ENCODE measurements at places on chromosomes 3 and 15.

DNA sequence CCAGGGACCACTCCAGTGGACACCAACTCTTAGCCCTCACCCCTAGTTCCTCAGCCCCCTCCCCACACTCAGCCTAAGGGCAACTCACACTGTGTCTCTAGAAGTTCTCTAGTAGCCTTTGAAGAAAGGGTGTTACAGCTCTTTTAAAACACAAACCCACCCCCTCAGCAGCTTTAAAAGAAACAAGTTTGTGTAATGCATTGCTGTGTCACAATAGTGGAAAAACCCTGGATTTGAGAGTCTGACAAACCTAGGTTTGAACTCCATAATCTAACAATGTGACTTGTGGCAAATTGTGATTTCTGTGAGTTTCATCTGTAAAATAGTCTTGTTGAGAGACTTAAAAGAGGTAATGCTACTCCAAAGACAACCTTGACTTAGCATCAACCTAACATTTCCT lies 54.0 kb downstream of the PLCH1 start:
- no peak for DNase-seq

DNA sequence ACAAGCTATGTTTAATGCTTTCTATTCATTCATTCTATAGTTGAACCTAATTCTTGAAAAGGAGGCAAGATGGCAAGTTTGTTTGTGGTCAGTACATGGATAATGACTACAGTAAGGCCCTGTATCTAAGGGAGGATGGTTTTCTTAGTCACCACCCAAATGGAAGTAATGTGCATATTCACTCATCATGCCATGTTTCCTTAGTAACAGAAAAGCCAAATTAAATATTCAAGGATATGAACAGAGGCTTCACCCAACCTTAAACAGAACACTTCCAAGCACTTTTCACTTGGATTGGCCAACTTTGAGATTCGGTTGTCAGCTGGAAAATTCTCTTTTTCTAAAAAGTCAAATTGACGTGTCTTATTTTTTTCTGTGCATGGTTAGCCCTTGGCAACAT lies 805.3 kb upstream of the LMCD1 start:
- no peak for DNase-seq

DNA sequence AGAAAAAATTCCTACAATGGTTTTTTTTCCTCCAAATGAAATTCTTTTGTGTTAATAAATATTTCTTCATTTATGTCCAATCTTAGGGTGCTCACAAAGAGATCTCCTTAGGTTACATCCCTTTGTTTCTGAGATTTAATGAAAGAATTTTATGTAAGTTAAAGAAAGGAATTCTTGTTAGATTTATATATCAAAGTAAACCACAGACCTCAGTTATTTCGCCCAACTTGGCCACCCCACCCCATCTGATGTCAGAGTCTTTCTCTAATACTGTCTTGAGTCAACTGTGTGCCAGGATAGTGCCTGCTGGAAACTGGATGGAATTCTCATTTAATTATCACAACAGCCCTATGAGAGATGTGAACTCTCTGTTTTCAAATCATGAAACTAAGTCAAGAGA lies 259.9 kb downstream of the OPA1 start:
- no peak for DNase-seq

GRCh38 chr15:73273181-73274002 lies 95.4 kb downstream of the HCN4 start:
- DNase-seq: peak; percentile 5

DNA sequence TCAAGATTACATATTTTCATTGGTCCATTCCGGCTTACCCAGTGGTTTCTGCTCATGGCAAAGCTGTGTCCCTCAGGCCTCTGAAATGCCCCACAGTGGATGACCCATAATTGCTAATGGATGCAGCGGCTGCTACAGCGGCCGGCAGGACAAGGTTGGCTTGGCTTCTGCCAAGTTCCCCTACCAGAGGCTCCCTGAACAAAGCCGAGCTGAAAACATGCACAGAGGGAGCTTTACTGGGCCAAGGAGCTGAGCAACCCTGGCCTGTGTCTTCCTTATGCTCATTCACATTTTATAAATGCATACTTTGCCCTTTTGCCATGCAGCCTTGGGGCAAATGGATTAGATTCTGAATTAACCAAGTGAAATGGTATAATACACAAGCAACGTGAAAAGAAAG lies 150.5 kb downstream of the NTRK3 start:
- no peak for DNase-seq

DNA sequence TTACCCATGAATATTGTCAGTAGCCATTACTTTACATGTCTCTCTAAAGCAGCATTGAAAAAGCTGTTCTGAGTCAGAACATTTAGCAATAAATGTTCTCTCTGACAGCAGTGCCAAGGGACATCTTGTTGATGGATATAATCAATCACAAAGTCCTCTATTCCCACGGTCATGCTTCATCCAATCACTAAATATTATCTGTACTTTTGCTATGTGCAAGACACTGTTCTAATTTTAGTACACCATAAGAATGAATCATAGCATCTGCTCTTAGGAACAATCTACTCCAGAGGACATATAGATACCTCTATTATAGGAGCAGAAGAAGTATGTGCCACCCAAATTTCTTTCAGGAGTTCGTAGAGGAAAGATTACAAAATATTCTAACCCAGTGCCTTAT lies 142.5 kb upstream of the MBNL1 start:
- no peak for DNase-seq

- DNase-seq: no peak
Observed at GRCh38 chr3:144148356-144148755, 176.7 kb downstream of the DIPK2A start.

GRCh38 chr15:73924171-73924921 lies 1.9 kb upstream of the LOXL1 start:
- DNase-seq: no peak

DNA sequence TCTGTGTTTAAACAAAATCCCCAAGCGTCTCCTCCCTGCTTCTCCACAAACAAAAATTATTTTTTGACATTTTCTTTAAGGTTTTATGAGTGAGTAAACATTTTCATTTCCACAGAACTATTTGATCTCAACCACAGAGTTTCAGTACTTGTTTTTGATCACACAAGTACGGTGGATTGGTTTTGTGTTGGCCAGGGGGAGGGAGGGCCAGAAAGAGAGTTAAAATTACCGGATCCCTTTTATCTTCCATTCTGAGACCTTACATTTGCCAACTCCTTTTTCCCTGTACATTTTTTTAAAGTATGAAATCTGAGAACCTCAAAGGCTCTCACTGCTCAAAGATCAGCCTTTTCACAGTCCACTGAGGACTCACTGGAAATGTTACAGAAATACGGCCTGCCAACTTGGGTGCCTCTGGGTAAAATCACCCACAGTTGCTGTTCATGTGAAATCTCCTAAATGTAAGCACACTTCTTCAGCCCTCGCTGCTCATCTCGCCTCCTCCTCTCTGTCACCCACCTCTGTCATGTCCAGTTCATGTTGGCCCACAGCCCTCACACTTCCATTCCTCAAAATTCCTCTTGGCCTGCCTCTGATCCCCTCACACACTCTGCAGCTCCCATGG lies 1.7 kb downstream of the HOMER2 start:
- no peak for DNase-seq

DNA sequence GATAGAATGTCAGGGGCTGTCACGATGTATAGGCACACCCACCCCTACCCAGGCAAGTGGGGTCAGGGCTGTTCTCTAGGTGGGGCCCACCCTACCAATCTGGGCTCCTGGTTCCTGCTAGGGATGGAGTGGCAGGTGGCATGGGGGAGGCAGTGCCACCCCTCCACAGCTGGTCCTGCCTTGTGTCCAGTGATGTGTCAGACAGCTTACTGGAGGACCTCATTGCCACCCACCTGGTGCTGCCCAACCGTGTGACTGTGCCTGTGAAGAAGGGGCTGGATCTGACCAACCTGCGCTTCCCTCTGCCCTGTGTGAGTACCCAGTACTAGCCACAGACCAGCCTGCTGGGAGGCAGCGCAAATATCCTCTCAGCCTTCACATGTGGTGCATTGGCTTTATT lies 27.5 kb downstream of the ESYT3 start:
- no peak for DNase-seq

GRCh38 chr3:20039765-20040547 lies at the start of gene KAT2B:
TSS of gene KAT2B (plus strand) at chr3:20040446. CDS start at chr3:20040478, 32 bp downstream.
- DNase-seq: peak; percentile 63

DNA sequence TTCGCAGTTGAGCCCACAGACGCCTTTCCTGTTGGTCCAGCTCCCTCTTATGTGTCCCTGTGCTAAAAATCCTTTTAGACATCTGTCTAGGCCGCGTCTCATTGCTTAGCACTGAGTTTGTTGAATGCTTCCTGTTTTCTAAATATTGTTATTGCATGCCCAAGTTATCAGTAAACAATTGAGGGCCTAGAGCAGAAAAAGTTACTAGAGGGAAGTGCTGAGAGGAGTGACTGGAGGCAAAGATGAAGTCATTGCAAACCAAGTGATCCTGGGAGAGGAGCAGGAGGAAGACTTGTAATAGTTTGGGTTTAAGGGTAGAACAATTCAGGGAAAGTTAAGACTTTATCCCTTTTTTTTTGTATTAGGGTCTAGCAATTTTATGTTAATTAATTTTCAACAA lies 88.1 kb downstream of the DCUN1D1 start:
- DNase-seq: no peak

GRCh38 chr3:140011086-140011485 lies 76.1 kb downstream of the CLSTN2 start:
- DNase-seq: no peak

DNA sequence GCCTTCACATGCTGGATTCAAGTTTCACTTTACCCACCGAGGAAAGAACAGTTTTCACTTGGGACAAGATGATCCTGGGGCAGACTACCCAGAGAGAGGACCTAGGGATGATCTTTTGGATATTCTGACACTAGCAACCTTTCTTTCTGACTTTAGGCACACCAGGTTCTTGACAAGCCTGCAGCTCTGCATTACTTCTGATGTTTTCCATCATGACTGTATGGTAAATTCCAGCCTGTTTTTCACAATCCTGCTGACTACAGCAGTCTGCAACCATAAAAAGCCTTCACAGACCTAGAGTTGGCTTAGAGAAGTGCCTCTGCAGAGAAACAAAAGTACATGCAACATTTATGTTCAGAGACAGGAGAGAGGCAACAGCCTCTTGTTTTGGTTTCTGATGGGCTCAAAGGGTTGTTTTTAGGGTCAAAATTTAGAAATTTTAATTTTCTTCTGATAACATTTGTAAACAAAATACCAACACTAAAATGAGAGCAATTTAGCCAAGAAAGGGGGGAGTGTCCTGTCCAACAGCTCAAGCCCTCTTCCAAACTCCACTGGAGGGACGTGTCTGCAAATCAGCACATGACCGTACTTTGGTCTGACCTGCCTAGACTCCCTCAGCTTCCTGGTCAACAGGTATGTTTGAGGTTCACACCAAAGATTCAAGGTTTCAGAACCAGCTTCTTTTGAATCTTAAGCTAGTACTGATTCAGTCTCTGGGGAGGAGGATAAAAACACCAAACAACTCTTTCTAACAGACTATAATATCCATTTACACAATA lies 799 bp downstream of the ABI3BP start:
- no peak for DNase-seq

DNA sequence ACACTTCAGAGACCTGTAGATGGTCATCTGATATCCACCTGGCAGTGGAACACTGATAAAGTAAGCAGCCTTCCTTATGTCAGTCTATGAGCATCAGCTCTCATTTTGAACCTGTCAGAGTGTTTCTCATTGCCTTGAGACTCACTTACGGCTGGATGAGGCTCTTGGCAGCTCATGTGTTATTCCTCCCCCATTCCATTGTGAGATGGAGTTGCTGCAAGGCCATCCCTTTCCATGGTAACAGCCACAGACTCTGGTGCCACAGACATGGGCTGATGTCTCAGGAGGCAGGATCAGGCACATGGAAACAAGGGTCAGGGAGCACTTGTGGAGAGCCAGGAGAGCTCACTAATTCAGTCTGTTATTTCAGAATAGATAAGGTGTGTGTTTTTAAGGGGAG lies 11.9 kb downstream of the KCNAB1 start:
- DNase-seq: no peak

DNA sequence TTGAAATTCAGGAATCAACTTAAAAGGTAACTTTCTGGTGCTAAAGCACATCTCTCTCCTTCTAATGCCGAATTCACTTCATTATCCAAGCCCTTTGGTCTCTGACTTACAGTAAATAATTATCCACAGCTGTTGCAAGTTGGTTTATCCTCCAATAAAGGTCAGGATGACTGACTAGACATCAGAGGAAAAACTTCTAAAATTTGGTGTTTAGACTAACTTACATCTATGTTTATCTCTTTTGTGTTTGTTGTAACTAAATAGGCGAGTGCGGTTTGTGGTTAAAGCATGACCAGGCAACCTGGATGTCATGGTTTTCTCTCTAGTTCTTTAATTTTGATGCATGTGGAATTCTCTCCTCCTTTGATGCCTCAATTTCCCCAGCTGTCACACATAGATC lies 237.4 kb upstream of the LRTM1 start:
- DNase-seq: no peak

- DNase-seq: no peak
Observed at GRCh38 chr3:13470894-13471574, 9.1 kb upstream of the HDAC11 start.

GRCh38 chr3:58899159-58899952 lies 150.5 kb downstream of the CFAP20DC start:
- no peak for DNase-seq

GRCh38 chr15:39976291-39977274 lies 42.7 kb downstream of the EIF2AK4 start:
- DNase-seq: no peak

GRCh38 chr3:54349691-54350090 lies 227.3 kb downstream of the CACNA2D3 start:
- DNase-seq: no peak

DNA sequence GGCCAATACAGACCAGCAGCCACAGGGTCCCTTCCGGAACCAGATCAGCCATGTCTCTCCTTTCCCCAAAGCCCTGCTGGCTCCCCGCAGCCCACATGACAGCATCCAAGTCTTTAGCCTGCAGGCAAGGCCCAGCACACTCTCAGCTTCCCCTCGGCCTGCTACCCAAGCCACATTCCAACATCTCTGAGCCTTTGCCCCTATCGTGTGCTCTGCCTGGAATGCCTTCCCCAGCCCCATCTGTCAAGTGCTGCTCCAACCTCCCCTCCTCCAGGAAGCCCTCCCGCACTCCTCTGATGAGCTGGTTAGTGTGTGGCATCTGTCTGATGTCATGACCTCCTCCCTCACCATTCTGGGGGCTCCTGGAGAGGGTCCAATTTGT lies 8.5 kb downstream of the PLXND1 start:
- DNase-seq: no peak

GRCh38 chr3:41503998-41504623 lies 304.8 kb downstream of the CTNNB1 start:
- DNase-seq: no peak

GRCh38 chr3:171801738-171802589 lies 8.3 kb downstream of the PLD1 start:
- no peak for DNase-seq

GRCh38 chr3:95394286-95394685 lies 1331.4 kb downstream of the NSUN3 start:
- no peak for DNase-seq

- no peak for DNase-seq
Observed at GRCh38 chr3:152416808-152417580, 148.3 kb downstream of the MBNL1 start.

- no peak for DNase-seq
Observed at GRCh38 chr3:178618197-178618596, 82.0 kb downstream of the KCNMB2 start.
